ENCODE measurements at places on chromosomes 6 and 20. TPM values are rescaled to one million over a fixed set of nuclear protein-coding genes. Genes with fewer than 3 reads are reported as not detected.

IFNGR1 gene
- total RNA-seq, result 33.4 TPM

GLP1R gene
- not detected for total RNA-seq

SYCP2L gene
- 3.3 TPM for total RNA-seq

CDSN gene
- not detected for total RNA-seq

METTL24 gene
- not detected for total RNA-seq

BFSP1 gene
- 4.1 TPM for total RNA-seq

BMP5 gene
- total RNA-seq, result not detected

LCA5 gene
- 1.0 TPM for total RNA-seq

HLA-DRB5 gene
- not detected for total RNA-seq

OR2B6 gene
- total RNA-seq, result 0.15 TPM

PI3 gene
- 1.8 TPM for total RNA-seq

DNAAF9 gene
- total RNA-seq, result 4.8 TPM

SLA2 gene
- not detected for total RNA-seq

GSTA3 gene
- not detected for total RNA-seq

ADTRP gene
- 0.36 TPM for total RNA-seq

MROH8 gene
- 1.3 TPM for total RNA-seq

FAXC gene
- 6.4 TPM for total RNA-seq

CAGE1 gene
- not detected for total RNA-seq

HCRTR2 gene
- not detected for total RNA-seq

WFDC12 gene
- total RNA-seq, result not detected

ABHD16B gene
- not detected for total RNA-seq

SLC22A23 gene
- total RNA-seq, result 10.3 TPM

OLIG3 gene
- not detected for total RNA-seq

TPMT gene
- 6.9 TPM for total RNA-seq

ALDH8A1 gene
- 0.16 TPM for total RNA-seq

GNRH2 gene
- total RNA-seq, result 0.12 TPM

CCN2 gene
- 42.3 TPM for total RNA-seq

PI16 gene
- total RNA-seq, result not detected

SERPINB1 gene
- total RNA-seq, result 46.3 TPM

SPTLC3 gene
- total RNA-seq, result 0.07 TPM

HUS1B gene
- total RNA-seq, result 0.35 TPM

SIRT5 gene
- 3.9 TPM for total RNA-seq

TREML2 gene
- not detected for total RNA-seq

RANBP9 gene
- 13.1 TPM for total RNA-seq

FOXC1 gene
- total RNA-seq, result 9.5 TPM

WFDC5 gene
- total RNA-seq, result not detected

OR2H1 gene
- not detected for total RNA-seq

MMP24 gene
- 23.3 TPM for total RNA-seq

PPP1R16B gene
- 0.12 TPM for total RNA-seq

CLDN20 gene
- not detected for total RNA-seq
